Left ventricle myocardium superior (tissue), 1 donor: ENCODE measurements at places on chromosomes 3 and 15. TPM values are rescaled to one million over a fixed set of nuclear protein-coding genes. Genes with fewer than 3 reads are reported as not detected.

Gene ALDH1A3
- total RNA-seq: 6.8 TPM

Gene NRROS
- 2.3 TPM for total RNA-seq

Gene FBXL2
- total RNA-seq: 2.1 TPM

Gene TMEM89
- total RNA-seq: not detected

Gene ZBED2
- not detected for total RNA-seq

Gene LSAMP
- total RNA-seq: 19.9 TPM

Gene PARL
- 58.0 TPM for total RNA-seq

Gene CYP8B1
- total RNA-seq: not detected

Gene GOLGA8M
- total RNA-seq: 1.4 TPM

Gene TYRO3
- 5.0 TPM for total RNA-seq

Gene DLL4
- 11.6 TPM for total RNA-seq

Gene MKRN2OS
- total RNA-seq: not detected

Gene RETNLB
- not detected for total RNA-seq

Gene DZIP3
- total RNA-seq: 16.7 TPM

Gene IMPDH2
- 59.6 TPM for total RNA-seq

Gene FYTTD1
- total RNA-seq: 71.8 TPM

Gene AADAC
- 0.35 TPM for total RNA-seq

Gene COL6A5
- total RNA-seq: not detected

Gene HRG
- total RNA-seq: not detected

Gene ADAMTS9
- total RNA-seq: 15.1 TPM

Gene TF
- total RNA-seq: 3.3 TPM

Gene XIRP1
- 263 TPM for total RNA-seq

Gene HCN4
- total RNA-seq: 21.1 TPM

Gene RHOV
- not detected for total RNA-seq

Gene CLDN16
- not detected for total RNA-seq

Gene MNS1
- total RNA-seq: 1.0 TPM

Gene HTR3E
- not detected for total RNA-seq

Gene TMEM43
- 29.5 TPM for total RNA-seq

Gene GABRR3
- not detected for total RNA-seq

Gene ZNF501
- 3.5 TPM for total RNA-seq

Gene RAD51
- 1.5 TPM for total RNA-seq

Gene TRIM69
- 55.2 TPM for total RNA-seq

Gene SLC22A13
- not detected for total RNA-seq

Gene TLR9
- 0.17 TPM for total RNA-seq

Gene MORC1
- total RNA-seq: not detected

Gene RHOA
- total RNA-seq: 266 TPM

Gene GRAMD1C
- total RNA-seq: 3.4 TPM

Gene SKOR1
- 0.07 TPM for total RNA-seq

Gene CHDH
- total RNA-seq: 12.7 TPM

Gene ADGRG7
- total RNA-seq: not detected

Gene GOLGA8Q
- total RNA-seq: 1.1 TPM

Gene MYL3
- total RNA-seq: 9,164 TPM
